ENCODE measurements at places on chromosomes 16 and 17.

DNA sequence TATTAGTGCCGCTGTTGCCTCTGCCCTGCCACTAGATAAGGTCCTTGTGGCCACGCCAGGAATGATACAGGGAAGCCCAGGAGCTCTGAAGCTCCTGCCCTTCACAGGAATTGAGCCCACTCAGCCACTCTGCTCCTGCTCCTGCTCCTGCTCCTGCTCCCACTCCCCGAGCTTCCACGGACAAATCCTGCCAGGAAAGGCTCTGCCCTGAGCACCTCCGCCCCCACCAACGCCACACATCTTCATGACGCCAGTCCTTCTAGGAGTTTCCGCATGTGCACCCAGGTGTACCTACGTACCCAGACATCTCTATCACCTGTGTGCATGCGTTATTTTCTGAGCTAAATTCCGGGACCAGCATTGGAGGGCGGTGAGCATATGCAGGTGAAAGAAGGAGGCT, 369.1 kb downstream of the C16orf95 start:
- DNase-seq: no peak

GRCh38 chr16:56226845-56227525, 35.7 kb downstream of the GNAO1 start:
- no peak for DNase-seq

DNA sequence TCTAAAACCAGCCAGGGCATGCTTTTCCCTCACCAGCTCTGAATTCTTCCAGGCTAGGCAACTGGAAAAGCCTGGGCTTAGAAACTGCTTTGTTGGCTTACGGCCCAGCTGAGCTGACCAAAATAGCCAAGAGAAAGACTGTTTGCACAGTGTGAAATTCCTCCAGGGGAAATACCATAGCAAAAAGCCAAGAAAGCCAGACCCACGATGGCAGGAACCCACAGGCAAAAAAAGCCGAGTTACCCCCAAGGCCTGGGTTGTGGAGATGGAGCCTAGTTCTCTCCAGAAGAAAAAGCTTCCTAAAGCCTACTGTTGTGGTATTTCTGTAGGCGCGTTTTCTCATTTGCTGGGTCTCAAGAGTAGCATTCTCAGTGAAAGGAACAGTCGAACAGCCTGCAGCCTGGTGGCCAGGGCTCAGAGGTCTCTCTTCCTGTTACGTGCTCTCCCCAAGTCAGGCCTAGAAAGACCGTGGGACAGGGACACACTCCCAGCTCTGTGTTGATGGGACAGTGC, 9.2 kb downstream of the SP2 start:
- no peak for DNase-seq

DNA sequence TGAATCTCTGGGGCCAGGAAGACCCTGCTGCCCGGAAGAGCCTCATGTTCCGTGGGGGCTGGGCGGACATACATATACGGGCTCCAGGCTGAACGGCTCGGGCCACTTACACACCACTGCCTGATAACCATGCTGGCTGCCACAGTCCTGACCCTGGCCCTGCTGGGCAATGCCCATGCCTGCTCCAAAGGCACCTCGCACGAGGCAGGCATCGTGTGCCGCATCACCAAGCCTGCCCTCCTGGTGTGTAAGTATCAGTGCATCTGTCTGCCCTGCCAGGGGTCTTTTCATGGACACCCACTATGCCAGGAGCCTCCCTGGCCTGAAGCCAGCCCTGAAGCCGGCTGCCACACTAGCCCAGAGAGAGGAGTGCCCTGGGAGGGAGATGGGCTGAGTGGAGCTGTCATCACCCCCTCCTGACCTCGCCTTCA, at the start of gene CETP:
CETP (plus strand) TSS at position 100 of the 431 bp plus-strand sequence; CDS start at position 130, 30 bp downstream.
- no peak for DNase-seq

DNA sequence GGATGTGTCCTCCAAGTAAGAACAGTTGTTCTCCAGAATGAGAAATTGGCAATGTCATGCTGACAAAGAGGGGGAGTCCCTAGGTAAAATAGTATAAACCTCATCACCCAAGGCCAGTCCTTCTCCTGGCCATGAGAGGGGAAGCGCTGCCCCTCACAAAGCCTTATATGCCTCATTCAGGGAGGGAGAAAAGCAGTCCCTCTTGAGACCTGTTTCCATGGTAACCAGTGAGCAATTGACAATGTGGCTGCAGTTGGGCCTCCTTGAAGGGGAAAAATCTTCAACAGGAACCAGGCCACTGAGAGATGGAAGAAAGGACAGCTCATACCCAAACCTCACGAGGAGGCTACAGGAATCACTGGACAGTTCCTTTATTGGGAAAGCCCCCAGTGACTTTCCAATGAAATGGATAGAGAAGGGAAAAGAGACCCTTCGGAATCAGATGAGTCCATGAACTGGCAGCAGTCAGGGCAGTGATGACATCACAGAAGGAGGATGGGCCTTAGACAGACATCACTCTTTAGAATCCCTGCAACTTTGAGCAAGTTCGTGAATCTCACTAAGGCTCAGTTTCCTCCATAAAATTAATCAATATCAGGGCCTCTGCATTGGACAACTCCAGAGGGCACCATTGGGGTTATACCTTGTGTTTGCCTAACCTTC, 275.7 kb downstream of the TOX3 start:
- no peak for DNase-seq

- no peak for DNase-seq
These were observed 275.5 kb downstream of the MAP2K4 start for GRCh38 chr17:12296209-12296625.

GRCh38 chr16:3590736-3591435, 13.7 kb upstream of the NLRC3 start:
- no peak for DNase-seq

DNA sequence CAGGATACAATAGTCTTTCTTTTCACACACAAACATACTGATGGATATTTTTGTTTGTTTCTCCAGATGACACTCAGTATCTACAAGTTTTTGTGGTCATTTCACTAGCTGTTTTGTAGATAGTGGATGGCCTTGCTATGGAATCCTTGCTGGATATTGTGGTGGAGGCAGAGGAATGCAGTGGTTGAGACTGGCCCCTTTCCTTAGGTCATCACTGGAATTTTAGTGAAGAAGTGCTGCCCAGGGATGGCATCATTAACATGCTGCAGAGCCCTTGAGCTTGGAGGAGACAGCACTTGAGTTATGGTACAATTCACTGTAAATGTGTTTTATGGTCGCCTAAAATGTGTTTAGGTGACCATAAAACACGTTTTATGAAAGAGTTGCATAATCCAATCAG, 455.9 kb upstream of the HSBP1 start:
- no peak for DNase-seq

- no peak for DNase-seq
These were observed 15.4 kb downstream of the KATNB1 start for GRCh38 chr16:57750796-57751538.

- DNase-seq: no peak
These were observed 7.5 kb upstream of the CDH5 start for GRCh38 chr16:66359012-66359411.

- DNase-seq: no peak
These were observed 64.9 kb downstream of the CDYL2 start for GRCh38 chr16:80739523-80739922.

- DNase-seq: peak; percentile 18
These were observed 116.1 kb downstream of the METRNL start for GRCh38 chr17:83195330-83196023.
